Pulmonary artery endothelial cell (primary cell): ENCODE measurements at places on chromosomes 4 and X. TPM values are rescaled to one million over a fixed set of nuclear protein-coding genes. Genes with fewer than 3 reads are reported as not detected.

GRCh38 chr4:55721651-55722050, 85.6 kb upstream of the NMU start:
- DNase-seq: no peak

GRCh38 chr4:156255230-156256007, 301.8 kb upstream of the CTSO start:
- no peak for DNase-seq

- no peak for DNase-seq
These were observed 749.5 kb upstream of the PCDH7 start for GRCh38 chr4:29970626-29971025.

PPP4R3C gene
- total RNA-seq: not detected in 2 replicates

DNA sequence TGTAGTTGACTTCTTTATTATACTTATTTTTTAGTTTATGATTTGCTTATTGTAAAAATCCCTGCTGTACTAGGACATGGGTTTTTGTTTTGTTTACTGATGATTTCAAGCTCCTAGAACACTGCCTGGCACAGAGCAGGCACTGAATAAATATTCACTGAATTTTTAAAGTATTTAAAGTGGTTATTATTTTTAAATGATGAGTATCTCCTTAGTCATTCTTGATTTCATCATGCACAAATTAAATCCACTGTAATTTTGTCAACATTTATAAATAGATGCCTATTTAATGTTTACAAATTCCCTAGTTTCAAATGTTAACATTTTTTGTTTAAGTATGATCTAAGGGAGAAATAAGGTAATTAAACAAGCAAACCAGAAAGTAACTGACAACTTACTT, 367.9 kb upstream of the SLIT2 start:
- DNase-seq: no peak

GRCh38 chr4:142367418-142368180, 478.5 kb downstream of the INPP4B start:
- no peak for DNase-seq

DNA sequence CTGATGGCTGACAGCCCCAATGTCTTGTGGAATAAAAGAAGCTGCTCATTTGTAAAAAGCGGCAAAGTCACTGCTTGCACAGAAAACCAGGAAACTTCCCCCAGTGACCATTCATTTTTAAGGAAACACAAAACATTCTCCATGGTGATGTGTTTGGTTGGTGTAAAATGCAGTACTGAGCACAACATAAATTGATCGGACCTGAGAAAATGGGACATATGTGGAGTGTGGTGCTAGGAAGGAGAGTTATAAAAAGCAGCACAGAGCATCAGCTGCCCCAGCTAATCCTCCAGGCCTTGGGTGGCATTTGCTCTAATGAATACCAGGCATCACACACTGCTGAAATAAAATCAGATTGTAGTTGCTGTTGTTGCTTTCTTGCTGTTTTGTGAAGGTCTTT, 55.2 kb downstream of the GLRA2 start:
- DNase-seq: no peak

RGN gene
- 0.56 and 1.3 TPM in 2 replicates for total RNA-seq
